ENCODE measurements at places on chromosomes 2 and 18. TPM values are rescaled to one million over a fixed set of nuclear protein-coding genes. Genes with fewer than 3 reads are reported as not detected.

PSMA8 gene
- not detected for total RNA-seq

SAG gene
- total RNA-seq = not detected

ZNF519 gene
- 3.3 TPM for total RNA-seq

CNGA3 gene
- total RNA-seq = not detected

GALR1 gene
- not detected for total RNA-seq

PRKCE gene
- 42.9 TPM for total RNA-seq

MATN3 gene
- 0.85 TPM for total RNA-seq
